ENCODE measurements at places on chromosomes 1 and 21.
A peak's percentile ranks its signal among the peaks of the same experiment; 100 is the strongest.

DNA sequence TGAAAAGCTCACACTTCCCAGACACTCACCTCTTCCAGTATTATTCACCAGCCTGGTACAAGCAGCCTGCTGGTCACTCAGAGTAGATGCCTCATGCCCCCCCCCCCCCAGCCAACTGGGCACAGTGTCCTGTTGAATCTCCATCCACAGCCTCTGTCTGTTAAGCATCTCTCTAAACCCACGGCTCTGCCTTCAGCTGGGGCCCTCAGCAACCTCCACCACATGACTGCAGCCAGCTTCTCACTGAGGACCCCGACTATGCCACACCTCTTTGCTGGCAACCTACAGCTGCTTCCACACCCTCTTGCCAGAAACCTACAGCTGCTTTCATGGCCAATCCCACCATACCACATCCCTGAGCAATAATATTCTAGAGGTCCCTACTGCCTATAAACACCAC is 113.1 kb downstream of the RHOU start:
- DNase-seq: peak; percentile 37

DNA sequence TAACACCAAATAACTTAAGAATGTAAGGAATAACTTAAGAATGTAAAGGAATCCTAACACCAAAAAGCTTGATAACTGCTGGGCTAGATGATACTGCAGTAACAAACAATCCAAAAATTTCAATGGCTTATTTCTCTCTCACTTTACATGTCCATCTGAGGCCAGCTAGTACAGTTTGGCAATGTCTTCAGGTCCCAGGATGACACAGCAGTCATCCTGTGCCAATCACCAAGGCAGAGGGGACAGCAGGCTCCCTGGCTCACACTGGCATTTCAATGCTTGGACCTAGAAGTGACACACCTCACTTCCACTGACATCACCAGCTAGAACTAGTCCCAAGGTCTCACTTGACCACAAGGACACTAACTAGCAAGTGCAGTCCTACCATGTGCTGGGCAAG is 15.3 kb downstream of the DNAJC11 start:
- DNase-seq: no peak

DNA sequence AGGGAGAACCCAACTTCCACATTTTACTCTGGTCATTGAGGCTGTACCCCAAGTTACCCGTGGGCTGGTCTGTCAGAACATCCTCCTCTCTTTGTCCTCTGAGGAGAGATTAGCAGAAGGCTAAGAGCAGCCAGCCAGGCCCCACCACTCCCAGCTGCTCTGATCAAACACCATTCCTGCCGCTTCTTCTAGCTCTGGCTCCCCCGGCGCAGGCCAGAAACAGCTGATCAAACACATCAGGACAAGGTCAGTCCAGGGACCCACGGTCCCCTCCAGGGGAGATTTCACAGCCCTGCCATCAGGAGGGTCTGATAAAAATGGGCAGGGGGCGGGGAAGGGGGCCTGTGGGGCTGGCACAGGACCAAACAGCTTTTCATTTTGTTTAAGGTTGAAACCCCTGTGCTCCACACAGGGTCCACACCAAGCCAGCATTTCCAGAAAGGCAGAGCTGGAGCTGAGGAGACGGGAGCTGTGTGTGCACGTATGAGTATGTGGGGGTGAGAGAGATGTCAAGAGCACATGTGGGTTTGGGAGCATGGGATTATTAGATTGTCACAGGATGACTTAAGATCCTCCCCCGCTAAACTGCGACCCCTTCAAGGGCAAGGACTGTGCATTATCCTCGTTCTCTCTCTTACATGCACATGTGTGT is 29.9 kb upstream of the EPHA8 start:
- no peak for DNase-seq

- no peak for DNase-seq
Observed at GRCh38 chr1:8379513-8380186, 61.7 kb downstream of the SLC45A1 start.

GRCh38 chr1:39346872-39347271 is 142.4 kb downstream of the MACF1 start:
- DNase-seq: no peak

DNA sequence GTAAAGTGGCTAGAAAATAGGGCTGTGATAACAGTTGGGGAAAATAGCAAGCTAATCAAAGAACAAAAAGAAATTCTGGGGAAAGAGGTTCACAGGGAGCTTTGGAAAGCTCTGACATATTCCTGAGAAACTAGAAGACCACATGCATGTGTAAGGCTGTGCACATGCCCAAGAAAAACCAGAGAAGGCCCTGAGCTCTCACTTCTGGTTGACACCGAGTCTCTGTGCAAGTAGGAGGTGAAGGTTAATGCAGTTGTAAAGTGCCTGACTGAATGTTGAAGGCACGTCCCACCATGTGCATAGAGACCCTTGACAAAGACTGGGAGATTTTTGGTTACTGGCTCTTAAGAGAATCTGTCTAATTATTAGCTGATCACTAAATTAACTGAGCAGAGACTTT is 261.0 kb downstream of the DYRK1A start:
- no peak for DNase-seq

- DNase-seq: no peak
Observed at GRCh38 chr1:149928401-149928724, 760 bp upstream of the SF3B4 start.

GRCh38 chr1:69045572-69045971 is 522.1 kb upstream of the LRRC7 start:
- DNase-seq: no peak

DNA sequence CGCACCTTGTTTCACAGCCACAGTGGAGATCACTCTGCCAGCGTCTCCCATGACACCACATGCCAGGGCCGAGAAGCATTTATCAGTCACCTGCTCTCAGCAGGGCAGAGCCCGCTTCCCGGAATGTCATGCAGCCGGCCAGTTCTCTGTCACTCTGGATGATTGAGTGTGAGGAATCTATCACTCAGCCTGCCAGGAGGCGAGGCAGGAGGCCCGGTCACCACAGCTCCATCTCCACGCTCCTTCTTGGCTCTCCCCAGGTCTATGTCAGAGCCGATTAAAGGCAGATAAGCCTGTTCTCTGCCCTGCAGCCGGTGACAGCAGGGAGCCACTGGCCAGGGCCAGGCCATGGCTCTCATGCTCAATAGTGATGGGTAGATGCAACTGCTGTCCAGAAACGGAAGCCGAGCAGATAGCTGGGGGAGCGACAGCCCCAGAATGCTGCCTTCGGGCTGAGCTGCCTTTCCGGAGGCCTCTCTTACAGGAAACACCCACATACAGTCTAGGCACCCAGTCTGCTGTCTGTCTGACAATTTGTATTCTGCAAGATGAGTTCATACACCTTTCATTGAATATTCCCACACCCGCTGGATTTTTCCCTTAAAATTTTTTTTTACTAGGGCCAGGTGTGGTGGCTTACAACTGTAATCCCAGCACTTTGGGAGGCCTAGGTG is 64.1 kb downstream of the ACTL8 start:
- no peak for DNase-seq

DNA sequence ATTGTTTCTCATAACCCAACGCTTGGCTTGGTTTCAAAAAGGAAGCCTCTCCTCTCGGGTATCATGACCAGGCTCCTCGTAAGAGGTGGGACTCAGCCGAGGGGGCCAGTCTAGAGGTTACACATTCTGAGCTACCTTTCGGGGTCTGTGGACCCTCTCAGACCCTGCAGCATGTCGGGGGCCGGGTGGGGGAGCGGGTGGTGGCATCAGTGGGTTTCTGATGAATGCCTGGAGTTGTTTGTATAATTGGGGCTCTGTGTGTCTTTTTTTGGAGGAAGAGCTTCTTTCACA is 229.3 kb downstream of the CAMTA1 start:
- DNase-seq: no peak

- DNase-seq: no peak
Observed at GRCh38 chr1:57536749-57537423, 113.0 kb upstream of the DAB1 start.

GRCh38 chr1:94351481-94351880 is 66.7 kb upstream of the ABCD3 start:
- no peak for DNase-seq

DNA sequence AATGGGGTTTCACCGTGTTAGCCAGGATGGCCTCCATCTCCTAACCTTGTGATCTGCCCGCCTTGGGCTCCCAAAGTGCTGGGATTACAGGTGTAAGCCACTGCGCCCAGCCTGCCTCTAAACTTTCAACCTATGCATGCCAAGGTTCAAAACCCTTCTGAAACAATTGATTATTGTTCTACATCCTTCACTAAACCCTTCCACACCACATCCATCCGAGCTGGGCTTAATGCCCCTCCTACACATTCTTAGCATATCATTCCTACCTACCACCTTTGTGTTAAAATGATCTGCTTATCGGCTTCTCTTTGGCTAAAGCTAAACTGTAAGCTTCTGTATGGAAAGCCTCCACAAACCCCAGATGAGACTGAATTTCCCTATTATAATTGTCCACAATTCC is 40.8 kb upstream of the DOCK7 start:
- no peak for DNase-seq

DNA sequence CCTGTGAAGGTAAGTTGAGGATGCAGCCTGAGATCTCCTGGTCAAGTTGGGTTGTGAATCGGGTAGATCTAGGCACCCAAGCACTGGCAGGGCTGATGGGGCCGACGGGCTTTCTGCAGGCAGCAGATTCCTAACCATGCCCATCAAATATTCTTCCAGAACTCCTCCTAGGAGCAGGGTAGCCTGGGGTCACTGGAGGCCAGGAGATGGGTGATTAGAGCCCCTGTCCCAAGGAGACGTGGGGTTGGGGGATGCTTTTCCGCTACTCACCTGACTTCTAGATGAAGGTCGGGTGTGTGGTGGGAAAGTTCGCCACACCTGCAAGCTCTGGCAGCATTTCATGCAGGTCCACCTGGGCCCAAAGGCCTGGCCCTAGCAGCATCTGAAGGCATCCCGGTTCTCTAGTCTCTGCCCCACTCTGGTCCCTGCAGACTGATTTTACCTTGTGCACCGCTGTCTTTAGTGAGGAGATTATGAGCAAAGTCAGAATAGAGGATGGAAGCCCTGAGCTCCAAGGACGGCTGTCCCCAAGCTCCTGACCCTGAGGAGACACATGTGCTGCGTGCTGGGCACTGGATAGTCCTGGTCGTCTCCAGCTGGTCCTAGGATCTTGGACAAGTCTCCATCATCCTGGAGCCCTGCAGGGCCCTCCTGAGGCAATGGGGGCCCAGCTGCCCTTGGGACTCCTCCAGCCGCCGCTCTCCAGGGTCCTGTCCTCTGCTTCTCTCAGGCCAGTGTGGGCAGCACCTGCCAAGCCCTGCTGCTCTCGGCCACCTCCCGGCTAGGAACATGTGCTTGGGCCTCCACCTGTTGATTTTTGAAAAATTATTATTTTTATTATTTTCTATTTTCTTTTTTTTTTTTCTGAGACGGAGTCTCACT is 21.8 kb upstream of the C2CD2 start:
- DNase-seq: no peak

GRCh38 chr1:87757676-87758075 is 429.0 kb downstream of the LMO4 start:
- DNase-seq: no peak

- DNase-seq: no peak
Observed at GRCh38 chr1:74731399-74732052, 1.3 kb downstream of the CRYZ start.

- no peak for DNase-seq
Observed at GRCh38 chr1:35191429-35192055, 1.4 kb downstream of the SFPQ start.

GRCh38 chr1:205505076-205505729 is 734 bp downstream of the CDK18 start:
- no peak for DNase-seq

GRCh38 chr1:92441697-92442342 is 44.9 kb downstream of the GFI1 start:
- peak; percentile 78 for DNase-seq

- no peak for DNase-seq
Observed at GRCh38 chr21:28683982-28684752, 308.5 kb downstream of the LTN1 start.

- DNase-seq: no peak
Observed at GRCh38 chr21:45990049-45990711, 8.6 kb downstream of the COL6A1 start.

DNA sequence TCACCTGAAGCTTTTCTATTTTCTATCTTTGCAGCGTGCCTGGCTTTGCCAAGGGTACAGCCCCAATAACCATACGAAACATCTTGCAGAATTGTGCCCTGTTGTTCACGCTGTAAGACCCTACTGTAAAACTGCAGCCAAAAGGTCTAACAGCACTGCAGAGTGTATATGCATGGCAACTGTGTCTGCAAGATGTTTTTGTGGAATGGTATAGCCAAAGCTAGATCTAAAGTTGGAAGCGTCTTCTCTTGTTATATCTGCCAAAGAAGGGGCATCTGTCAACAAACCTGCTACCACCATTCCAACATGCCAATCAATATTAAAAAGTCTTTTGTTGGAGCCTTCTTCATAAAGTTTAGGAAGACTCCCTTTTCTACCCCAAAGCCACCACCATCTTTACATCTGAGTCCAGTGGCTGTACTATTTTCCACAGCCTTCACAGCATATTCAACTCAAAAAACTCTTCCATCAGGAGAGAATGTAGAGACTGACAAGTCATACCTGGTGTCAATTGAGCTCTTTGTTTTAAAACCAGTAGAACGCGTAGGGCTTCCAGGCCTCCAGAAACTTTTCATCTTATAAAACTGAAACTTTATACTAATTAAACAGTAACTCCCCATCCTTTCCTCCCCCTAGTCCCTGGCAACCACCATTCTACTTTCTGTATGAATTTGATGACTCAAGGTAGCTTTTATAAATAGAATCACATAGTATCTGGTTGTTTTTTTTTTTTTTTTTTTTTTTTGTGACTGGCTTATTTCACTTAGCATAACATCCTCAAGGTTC is 40.0 kb downstream of the ZSCAN20 start:
- no peak for DNase-seq

GRCh38 chr1:4760088-4760487 is 105.7 kb downstream of the AJAP1 start:
- DNase-seq: no peak

DNA sequence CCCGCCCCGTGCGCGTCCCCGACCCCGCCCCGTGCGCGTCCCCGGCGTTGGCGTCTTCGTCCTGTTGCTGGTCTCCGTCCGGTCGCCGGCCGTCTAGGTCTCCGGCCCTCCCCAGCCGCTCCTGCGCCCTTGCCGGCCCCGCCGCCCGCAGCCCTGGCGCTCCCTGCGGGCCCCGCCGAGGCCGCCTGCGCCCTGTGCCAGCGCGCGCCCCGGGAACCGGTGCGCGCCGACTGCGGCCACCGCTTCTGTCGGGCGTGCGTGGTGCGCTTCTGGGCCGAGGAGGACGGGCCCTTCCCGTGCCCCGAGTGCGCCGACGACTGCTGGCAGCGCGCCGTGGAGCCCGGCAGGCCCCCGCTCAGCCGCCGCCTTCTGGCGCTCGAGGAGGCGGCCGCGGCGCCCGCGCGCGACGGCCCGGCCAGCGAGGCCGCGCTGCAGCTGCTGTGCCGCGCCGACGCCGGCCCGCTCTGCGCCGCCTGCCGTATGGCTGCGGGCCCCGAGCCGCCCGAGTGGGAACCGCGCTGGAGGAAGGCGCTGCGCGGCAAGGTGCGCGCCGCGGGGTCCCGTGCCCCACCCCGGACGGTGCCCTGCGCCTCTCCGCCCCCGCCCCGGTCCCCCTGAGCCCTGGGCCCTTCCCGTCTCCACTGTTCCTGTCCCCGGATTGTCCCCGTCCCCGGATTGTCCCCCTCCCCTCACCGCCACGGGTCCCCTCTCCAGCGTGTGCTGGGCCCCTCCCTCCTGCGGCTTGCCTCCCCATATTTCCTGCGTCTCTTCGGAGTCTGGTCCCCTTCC is at the start of gene RNF187:
RNF187 (plus strand) TSS at position 47 of the 789 bp plus-strand sequence.
- DNase-seq: peak; percentile 95

Measured in H1 (cell line).